NCI-H1105 treated with DMSO at 0.1 percent for 48 hours (cell line): ENCODE measurements at places on chromosomes 2 and 18.

DNA sequence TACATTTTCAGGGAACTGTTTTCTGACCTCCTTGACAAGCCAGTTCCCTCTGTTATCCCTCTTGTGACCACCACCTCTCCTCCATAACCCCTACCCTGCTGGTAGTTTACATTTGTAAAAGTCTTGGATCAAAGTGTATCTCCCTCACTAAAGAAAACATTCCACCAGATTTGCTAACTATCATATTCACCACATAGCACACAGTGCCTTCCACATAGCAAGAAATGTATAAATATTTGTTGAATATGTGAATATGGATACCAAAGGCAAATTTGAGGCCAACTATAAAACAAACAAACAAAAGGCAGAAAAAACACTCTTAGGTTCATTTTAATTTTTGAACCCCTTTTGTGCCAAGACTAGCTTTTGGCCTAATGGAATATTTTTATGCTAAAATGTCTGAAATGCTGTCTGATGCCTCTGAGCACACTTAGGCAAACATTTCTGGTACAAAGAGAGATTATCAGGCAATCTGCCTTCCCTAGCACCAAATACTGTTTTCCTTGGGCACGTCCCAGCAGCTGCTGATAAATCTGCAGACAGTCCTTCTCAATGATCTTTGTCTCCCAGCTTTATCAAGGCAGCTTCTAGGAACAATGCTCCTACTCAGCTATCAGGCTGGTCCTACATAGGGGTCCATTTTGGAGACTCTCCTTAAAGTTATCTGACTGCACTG is 26.7 kb upstream of the ST8SIA3 start:
- DNase-seq = no peak

- DNase-seq = no peak
These were observed 28.3 kb downstream of the CSRNP3 start for GRCh38 chr2:165497659-165498317.

DNA sequence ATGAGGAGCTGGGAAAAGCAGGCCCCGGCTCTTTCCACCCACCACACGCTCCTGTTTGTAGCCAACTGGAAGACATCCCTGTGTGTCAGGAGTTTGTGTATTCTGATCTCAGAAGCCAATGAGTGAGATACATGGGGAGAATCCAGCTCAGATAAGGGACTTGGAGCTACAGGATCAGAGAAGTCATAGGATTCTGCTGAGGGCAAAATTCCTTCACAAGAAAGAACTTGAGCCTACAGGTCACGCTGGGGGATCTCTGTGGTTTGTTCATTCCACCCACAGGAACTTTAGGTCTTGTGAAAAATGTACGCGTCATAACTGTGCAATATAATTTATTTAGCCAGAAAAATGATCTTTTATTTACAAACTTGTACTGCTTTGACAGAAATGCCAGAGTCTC is 80.1 kb upstream of the SMIM21 start:
- no peak for DNase-seq

DNA sequence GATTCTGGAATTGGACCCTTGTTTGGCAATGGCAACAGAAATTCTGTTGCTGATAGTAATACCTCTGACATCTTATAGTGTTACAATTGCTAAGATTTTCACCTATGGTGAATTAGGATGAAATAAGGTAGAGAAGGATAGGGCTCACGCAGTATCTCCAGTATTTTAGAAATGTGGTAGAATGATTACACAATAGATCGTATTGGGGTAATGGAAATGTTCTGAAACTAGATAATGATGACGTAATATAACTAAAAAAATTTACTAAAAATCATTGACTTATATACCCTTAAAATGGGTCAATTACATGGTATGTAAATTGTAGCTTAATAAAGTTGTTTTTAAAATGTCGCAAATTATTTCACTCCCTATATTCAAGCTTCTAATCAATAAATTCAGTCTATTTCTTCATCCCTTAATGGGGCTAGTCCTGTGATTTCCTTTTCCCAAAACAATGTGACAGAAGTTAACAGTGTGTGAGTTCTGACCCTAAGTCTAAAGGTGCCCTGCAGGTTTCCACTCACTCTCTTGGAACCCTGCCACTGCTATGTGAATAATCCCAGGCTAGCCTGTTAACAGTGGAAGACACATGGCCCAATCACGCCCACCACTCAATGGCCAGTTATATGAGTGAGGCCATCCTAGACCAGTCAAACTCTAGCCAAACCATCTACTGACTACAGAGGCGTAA is 31.2 kb downstream of the USP37 start:
- DNase-seq = no peak
